ENCODE measurements at places on chromosomes 3 and 15.

DNA sequence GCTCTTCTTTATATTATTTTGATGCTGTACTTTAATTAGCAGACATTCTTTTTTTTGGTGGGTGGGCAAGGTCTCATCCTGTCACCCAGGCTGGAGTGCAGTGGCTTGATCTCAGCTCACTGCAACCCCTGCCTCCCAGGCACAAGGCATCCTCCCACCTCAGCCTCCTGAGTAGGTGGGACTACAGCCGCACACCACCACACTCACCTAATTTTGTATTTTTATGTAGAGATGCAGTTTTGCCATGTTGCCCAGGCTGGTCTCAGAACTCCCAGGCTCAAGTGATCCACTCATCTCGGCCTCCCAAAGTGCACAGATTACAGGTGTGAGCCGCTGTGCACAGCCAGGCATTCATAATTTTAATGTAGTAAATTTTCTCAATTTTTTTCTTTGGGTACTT is 608.1 kb downstream of the ZNF385D start:
- DNase-seq = no peak

DNA sequence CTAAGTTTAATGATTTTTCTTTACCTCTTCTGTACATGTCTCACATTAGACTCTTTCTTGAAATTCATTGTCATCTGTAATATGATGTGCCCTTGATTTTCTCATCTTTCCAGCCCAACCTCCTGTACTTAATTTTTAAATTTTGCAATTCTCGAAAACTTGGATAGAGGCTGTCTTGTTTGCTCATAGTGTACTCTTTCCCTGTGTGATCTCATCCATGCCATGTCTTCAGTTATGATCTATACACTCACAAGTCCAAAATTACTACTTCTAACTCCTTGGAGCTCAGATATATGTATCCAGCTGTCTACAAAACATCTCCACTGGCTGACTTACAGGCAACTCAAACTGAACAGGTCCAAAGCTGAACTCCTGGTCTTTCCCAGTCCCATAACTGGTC is 42.2 kb downstream of the CD200 start:
- DNase-seq = no peak

DNA sequence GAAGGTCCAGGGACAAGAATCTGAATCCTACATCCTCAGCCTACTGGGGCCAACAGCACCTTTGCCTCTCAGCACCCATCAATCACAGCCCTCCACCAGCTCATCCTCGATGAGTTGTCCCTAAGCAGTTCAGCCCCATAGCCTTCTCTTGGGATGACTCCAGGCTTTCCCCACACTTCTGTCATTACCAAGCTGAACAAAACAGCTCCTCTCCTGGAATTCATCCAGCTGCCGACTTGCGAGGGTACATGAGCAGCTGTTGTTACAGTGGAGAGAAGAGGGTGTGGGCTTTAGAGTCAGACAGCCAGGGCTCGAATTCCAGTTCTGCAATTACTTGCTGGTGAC is 69.0 kb upstream of the THBS1 start:
- DNase-seq = no peak

GRCh38 chr3:99506-99905 is 97.1 kb upstream of the CHL1 start:
- DNase-seq = no peak

DNA sequence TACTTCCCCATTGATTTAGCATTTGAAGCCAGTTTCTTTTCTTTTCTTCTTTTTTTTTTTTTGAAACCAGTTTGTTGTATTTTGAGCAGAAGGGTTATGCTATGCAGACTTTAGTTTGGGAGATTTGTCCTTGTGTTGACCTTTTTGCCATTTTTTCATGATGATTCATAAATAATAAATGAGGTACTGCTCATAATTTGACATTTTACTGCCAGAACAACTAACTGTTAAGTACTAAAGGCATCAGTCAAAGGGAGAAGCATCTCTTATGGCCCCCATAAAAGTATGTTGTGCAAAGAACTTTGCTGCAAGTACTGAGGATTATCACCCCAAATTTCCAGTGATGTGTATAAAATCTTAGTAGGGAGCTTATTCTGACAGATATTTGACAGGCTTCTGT is 1.7 kb upstream of the GPR87 start:
- no peak for DNase-seq

DNA sequence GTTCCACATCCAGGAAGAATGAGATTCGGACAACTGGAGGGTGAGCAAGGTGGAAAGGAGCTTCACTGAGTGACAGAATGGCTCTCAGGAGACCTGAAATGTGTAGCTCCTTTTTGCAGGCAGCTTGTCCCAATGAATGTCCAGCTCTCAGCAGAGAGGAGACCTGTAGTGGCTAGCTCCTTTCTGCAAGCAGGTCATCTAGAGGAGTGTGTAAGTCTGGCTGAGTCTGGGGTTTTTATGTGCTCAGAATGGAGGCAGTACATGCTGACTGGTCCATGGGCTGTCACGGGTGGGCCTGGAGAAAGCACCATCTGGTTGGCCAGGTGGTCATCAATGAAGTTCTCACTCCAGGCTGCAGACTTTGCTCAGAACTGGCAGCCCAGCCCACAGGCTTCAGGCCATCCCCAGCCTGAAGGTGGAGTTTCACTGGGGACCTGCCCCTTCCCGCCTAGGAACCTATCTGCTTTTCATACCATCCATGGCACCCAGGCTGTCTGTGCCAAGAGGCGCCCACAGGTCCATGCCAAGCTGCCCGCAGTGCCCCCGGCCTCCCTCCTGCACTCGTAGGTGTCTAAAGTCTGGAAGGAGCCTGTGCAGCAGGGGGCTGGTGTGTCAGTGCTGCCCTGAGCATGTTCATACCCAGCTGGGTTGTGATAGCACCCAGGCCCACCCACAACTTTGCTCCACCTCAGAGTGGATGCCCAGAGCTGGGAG is 276.6 kb downstream of the UBE2E2 start:
- DNase-seq = no peak

DNA sequence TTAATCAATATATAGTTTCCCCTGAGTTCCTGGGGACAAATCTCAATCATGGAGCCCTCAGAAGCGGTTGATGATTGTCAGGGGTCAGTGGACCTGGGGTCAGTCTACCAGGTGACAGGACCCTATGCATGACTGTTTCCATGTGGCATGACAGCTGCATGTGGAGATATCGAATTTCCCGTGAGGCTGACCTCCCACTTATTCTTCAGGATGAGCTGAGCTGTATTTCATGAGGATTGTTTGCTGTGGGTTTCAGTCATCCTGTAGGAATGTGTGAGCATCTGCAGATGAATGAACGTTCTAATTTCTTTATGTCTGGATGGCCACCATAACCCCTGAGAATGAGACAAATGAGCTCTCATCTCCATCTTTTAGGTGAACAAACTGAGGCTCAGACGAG is 93.0 kb upstream of the HES1 start:
- DNase-seq = no peak

DNA sequence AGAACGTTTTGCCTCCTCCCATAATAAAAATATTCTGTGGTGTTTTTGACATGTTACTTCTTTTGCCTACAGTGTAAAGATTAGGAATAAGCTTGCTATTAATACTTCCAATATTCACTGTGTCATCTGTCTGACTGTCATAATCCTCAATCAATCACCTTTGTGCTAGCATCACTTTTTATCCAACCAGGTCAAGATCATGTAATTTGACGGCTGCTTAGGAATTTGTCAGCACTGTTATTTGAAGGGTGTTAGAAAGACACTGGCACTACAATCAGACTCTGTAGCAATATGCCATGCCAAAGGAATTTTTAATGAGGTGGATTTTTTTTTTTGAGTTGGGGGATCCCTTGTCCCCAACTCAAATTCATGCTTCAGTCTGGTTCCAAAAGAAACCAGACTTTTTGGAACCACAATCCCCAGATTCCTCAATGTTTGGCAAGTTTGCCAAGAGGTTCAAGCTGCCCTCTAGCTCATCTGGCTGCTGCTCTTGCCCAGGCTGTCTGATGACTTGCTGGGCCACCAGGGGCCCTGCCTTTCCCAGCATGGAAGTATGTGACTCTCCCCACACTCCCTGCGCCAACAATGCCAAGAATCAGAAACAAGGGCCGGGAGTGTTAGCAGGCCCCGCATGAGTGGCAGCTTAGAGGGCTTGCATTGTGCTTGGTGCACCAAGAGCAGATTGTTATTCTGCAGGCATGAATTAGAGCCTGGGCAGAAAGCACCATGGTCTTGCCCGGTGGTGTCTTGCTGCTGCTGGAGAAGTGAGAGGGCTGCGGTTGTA is 58.6 kb upstream of the TSC22D2 start:
- DNase-seq = no peak

DNA sequence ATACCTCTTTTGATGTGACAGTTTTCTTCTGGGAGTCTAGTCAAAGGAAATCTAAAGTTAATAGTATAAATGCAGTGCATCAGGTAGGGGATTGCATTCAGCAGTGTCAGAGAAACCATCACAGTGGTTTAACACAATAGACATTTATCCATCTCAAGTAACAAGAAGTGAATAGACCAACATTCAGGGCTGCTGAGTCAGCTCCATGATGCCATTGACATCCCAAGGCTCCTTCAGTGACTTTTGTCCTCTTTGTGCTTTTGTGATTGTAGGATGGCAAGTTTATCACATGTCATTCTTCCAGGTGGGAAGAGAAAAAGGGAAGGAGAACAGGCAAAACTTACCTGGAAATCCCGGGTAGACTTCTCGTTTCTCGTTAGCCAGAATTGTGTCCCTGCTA is 158.3 kb downstream of the TMEM108 start:
- DNase-seq = no peak

DNA sequence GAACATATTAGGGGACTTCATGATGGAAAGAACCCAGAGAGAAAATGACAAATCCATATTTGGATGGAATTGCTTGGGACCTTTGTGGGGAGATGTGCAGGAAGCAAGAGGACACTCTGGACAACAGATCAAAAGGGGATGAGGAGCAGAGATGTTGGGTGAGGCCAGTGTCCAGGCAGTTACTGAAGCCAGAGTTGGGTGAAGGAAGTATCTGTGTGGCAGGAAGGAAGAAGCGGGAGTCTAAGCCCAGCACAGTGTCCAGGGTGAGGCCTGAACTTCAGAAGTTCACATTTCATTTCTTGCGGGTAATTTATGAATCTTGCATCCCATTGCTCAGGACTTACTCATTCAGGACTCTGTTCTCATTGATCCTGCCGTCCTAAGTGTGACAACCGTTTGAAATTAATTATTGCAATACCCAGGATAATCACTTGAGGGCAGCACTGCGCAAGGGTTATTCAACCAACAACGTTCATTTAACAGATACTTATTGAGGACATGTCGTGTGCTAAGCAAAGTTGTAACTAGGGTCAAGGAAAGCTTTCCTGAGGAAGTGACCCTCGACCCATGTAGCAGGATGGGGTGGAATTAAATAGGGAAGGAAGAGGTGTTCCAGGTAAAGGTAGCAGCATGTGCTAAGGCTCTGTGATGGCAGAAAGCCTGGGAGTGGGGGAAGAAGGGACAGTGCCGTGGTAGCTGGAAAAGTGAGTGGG is 61.3 kb upstream of the CMTM8 start:
- DNase-seq = peak; percentile 10

DNA sequence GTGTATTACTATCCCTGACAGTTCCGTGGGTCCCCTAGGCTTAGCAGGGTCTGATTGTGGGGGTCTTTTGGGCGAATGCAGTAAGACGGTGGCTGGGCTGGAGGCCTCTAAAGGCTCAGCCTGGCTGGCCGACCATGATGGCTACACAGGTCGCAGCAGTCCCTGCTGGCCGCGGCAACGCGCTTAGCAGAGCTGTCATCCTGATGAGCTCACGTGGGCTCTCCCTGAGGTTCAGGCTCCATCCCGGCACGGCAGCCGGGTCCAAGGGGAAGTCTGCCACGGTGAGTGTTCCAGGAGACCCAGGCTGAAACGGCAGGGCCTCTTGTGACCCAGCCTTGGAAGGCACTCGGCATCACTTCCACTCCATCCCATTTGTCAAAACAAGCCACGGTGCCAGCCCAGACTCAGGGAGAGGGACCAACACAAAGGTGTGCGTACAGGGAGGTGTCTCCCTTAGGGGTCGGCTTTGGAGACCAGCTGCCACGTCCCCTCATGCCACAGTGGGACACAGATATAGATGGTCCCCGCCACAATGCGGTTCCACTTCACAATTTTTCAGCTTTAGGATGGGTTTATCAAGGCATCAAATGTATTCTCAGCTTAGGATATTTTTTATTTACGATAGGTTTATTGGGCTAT is 101.8 kb downstream of the XXYLT1 start:
- DNase-seq = no peak

DNA sequence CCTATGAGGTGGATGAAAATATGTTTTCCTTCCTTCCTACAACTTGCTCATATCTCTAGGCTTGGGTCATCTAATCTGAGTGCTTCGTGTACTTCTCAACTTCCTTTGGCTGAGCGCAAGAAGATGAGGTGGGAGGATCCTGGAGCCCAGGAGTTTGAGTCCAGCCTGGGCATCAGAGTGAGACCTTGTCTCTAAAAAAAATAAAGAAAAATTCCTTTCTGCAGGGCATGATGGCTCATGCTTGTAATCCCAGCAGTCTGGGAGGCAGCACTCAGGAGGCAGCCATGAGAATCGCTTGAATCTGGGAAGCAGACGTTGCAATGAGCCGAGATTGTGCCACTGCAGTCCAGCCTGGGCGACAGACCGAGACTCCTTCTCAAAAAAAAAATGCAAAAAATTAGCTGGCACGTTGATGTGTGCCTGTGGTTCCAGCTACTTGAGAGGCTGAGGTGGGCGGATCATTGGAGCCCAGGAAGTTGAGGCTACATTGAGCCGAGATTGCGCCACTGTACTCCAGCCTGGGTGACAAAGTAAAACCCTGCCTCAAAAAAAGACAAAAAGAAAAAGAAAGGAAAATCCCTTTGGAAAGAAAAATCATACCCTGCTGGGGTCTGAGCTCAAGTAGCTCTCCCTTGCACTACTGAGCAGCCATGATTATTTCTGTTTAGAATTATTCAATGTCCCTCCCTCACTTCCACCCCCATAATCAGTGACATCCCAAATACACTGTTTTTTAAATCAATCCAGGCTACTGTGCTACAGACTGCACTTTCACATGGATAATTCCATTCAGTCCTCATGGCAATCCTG is 28.0 kb upstream of the RAB11A start:
- DNase-seq = no peak

- DNase-seq = no peak
Observed at GRCh38 chr3:30269751-30270445, 336.5 kb upstream of the TGFBR2 start.

DNA sequence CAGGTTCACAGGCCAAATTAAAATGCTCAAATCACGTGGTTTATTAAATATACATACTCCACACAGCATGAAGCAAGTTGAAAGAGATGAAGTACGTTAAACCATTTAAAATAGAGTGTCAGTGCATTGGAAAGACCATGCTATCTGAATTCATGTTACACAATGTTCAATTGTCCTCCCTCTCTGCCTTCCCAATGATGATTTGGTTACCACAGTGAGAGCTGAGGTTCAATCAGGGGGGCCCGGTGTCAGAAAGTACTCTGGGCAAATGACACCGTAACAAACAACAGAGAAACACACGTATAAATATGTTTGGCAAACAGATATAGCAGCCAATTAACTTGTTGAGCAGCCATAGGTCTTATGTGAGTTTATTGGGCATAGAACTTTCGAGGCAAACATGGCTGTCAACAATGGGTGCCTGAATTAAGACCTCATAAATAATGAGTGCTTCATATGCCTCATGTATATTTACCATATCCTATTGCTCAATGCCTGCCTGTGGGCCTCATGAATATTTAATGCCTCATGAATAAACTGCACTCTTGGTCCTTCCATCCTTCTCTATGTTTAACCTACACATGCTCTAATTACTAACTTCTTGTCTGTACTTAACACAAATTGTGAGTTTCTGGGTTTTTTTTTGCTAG is 641.5 kb downstream of the PLOD2 start:
- no peak for DNase-seq

GRCh38 chr15:80072285-80072994 is 13.0 kb downstream of the ZFAND6 start:
- no peak for DNase-seq

GRCh38 chr3:190076136-190076535 is 44.6 kb downstream of the P3H2 start:
- DNase-seq = no peak

- no peak for DNase-seq
Observed at GRCh38 chr3:37963016-37963415, 27.6 kb upstream of the VILL start.

Data from activated CD8-positive, alpha-beta memory T cell treated with anti-CD3 and anti-CD28 coated beads for 4 hours (primary cell).